ENCODE measurements at places on chromosomes 7 and 10. TPM values are rescaled to one million over a fixed set of nuclear protein-coding genes. Genes with fewer than 3 reads are reported as not detected.

The GRM3 gene
- total RNA-seq = not detected

The FRMPD2 gene
- total RNA-seq = not detected

The DNAJC12 gene
- total RNA-seq = 79.5 TPM

The SNX13 gene
- total RNA-seq = 17.6 TPM

The A1CF gene
- not detected for total RNA-seq

The ADRA2A gene
- total RNA-seq = 0.02 TPM

The HERC4 gene
- total RNA-seq = 53.1 TPM

The PNLIPRP1 gene
- total RNA-seq = not detected

The BHLHA15 gene
- 0.39 TPM for total RNA-seq

The GPR15LG gene
- total RNA-seq = not detected

The GIMAP5 gene
- not detected for total RNA-seq

The EN2 gene
- 1.0 TPM for total RNA-seq

The VWC2 gene
- total RNA-seq = not detected

The HMX3 gene
- total RNA-seq = not detected

The ZNF33A gene
- 8.8 TPM for total RNA-seq

The GOT1 gene
- total RNA-seq = 34.1 TPM

The PUS7 gene
- 25.6 TPM for total RNA-seq

The TMEM184A gene
- total RNA-seq = 15.2 TPM

The SAMD9L gene
- 0.49 TPM for total RNA-seq

The GRID1 gene
- total RNA-seq = 0.24 TPM

The PPP1R9A gene
- 3.1 TPM for total RNA-seq
